Esophagus muscularis mucosa (tissue), 4 donors: ENCODE measurements at places on chromosomes 1 and 21.

DNA sequence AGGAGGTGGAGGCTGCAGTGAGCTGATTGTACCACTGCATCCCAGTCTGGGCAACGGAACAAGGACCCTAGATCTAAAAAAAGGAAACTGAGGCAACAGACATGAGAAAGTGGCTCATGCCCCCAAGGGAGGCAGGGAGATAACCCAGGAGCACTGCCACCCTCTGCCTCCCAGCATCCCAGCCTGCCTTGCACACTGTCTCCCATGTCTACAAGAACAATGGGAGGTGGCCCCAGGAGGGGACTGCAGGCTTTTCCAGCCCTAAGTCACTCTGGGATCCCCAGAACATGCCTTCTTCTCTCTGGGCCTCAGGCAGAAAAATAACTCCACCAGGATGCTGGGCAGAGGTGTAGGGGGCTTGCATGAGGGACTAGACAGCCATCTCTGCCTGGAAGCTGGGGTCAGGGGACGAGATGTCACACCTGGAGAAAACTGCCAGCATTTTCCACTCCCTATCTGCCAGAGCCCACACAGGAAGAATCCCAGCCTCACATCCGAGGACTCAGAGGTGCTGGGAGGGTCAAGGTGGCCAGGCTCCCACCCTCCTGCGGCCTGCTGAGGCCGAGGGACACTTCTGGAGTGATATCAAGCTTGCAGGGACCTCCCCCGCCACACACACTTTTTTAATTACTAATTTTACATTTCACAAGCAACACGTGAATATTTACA is 21.4 kb downstream of the RUNX3 start:
- H3K4me1 ChIP-seq, result peaks cover under 1% of the 10 kb centered on the region
- no peak overlapping the region for H3K27ac ChIP-seq
- no peaks in the 10 kb centered on the region for H3K36me3 ChIP-seq
- no peaks in the 10 kb centered on the region for H3K27me3 ChIP-seq
- no peak for DNase-seq

- H3K4me3 ChIP-seq, result no peak overlapping the region
- no peaks in the 10 kb centered on the region for H3K27me3 ChIP-seq
- peak; percentile 93 for DNase-seq
- no peaks in the 10 kb centered on the region for H3K36me3 ChIP-seq
- H3K4me1 ChIP-seq, result peaks cover 42% of the 10 kb centered on the region
Observed at GRCh38 chr1:59422921-59423575, 126.2 kb downstream of the FGGY start.

DNA sequence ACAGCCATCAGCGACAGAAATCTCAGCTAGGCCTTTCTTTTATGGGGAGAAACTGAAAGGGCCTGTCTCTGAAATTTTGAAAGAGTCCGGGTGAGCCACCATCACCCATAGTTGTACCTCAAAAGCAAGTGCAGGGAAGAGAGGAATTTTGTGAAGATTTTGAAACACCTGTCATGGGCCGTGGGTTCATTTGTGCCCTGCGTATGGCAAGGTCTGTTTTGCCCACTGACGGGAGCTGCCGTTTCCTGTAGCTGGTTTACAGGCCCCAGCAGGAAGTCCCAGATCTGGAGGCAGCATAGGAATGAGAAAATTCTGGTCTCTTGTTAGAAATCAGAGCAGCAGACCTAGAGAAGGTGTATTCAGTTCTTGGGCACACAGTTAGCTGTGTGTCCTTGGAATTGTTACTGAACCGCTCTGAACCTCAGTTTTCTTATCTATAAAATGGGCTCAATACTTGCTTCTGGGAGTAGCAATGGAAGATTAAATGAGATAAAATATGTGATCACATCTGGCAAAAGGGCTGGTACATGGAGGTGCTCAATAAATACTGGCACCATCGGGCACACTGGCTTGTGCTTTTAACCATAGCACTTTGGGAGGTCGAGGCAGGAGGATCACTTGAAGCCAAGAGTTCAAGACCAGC is 52.5 kb downstream of the MAN1C1 start:
- H3K4me3 ChIP-seq, result no peak overlapping the region
- H3K36me3 ChIP-seq, result no peaks in the 10 kb centered on the region
- no peaks in the 10 kb centered on the region for H3K27me3 ChIP-seq
- DNase-seq, result no peak

DNA sequence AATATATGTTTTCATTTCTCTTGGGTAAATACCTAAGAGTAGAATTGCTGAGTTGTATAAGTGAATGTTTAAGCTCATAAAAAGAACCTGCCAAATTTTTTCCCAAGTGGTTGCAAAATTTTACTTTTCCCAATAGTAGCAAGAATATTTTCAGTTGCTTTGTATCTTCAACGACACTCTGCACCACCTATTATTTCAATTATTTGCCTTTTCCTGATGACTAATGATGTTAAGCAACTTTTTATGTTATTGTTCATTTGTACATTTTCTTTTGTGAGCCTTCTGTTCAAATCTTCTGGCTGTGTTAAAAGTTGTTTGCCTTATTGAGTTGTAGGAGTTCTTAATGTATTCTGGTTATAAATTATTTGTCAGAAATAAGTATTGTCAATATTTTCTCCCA is 299.1 kb upstream of the NRIP1 start:
- H3K4me3 ChIP-seq, result no peak overlapping the region
- no peaks in the 10 kb centered on the region for H3K27me3 ChIP-seq
- no peak for DNase-seq
- no peaks in the 10 kb centered on the region for H3K36me3 ChIP-seq
- H3K4me1 ChIP-seq, result no peaks in the 10 kb centered on the region

DNA sequence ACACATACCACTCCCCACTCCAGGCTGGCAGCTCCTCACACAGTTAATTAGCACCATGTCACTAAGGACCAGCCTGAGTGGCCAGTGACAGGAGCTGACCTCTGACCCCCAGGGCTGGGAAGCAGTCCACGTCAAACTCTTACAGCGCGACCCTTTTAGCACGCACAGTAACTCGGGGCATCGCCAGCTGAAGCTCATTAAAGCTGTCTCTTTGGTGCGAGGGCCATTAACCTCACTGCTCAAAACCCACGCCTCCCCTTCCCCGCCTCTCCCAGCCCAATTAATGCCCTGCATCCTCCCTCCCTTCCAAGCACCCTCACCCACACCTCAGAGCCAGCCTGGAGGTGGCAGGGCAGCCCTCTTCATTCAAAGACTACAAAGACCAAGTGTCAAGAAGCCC is 31.7 kb downstream of the DMAP1 start:
- H3K4me1 ChIP-seq, result peaks cover 18% of the 10 kb centered on the region
- H3K27me3 ChIP-seq, result no peaks in the 10 kb centered on the region
- peaks cover 4% of the 10 kb centered on the region for H3K36me3 ChIP-seq
- H3K4me3 ChIP-seq, result no peak overlapping the region
- H3K27ac ChIP-seq, result no peak overlapping the region

GRCh38 chr1:12404918-12405317 is 175.1 kb downstream of the VPS13D start:
- DNase-seq, result no peak
- H3K36me3 ChIP-seq, result peaks cover 54% of the 10 kb centered on the region
- no peaks in the 10 kb centered on the region for H3K27me3 ChIP-seq

- H3K4me1 ChIP-seq, result peaks cover 6% of the 10 kb centered on the region
- H3K36me3 ChIP-seq, result no peaks in the 10 kb centered on the region
- no peak overlapping the region for H3K4me3 ChIP-seq
- no peaks in the 10 kb centered on the region for H3K27me3 ChIP-seq
Observed at GRCh38 chr21:39726133-39726532, 18.9 kb upstream of the IGSF5 start.

DNA sequence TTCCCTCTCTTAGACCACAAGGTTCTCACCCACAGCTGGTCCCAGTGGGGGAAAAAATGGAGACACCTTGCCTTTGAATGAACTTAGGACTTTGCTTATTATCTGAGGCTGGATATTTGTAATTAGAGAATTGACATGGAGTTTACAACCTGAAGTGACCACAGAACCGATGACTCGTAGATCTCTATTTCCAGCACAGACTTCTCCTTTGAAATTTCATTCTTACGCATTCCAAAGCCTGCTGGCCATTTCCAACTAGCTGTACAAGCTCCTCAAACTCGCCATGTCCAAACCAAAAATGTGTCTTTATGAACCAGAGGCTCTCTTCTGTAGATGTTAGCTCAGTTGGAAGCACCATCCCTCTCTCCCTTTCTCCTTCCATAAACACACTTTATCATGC is 12.0 kb downstream of the RAB7B start:
- no peaks in the 10 kb centered on the region for H3K27me3 ChIP-seq
- peaks cover 25% of the 10 kb centered on the region for H3K4me1 ChIP-seq
- H3K27ac ChIP-seq, result no peak overlapping the region
- no peak overlapping the region for H3K4me3 ChIP-seq

DNA sequence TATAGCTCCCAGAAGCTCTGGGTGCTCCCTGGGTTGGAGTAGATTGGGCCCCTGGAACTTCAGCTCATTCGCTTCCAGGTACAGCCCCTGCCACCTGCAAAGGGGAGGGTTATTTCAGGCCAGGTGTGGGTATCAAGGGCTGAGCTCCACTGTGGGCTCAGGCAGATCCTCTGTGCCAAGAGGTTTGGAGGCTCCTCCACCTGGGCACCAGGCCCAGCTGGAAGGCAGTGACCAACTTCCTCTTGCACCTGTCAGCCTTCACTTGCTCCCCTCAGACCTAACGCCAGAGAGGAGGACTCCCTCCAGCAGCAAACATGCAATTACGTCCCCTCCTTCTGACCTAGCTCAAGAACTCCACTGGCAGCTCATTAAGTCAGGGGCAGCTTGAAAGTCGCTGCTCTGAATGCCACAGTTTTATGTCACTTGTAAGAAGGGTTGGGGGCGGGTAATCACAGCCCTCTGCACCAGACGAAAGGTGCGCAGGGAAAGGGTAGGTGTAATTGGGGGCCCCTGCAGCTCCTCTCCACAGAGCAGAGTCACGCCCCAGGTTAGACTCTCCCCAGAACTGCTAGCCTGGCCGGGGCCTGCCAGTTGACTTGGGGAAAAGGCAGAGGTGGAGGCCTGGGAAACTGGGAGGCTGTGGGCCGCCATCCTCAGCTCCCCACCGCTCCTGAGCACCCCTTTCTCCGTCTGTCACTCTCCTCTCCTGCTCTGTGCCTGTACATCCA is 125.0 kb upstream of the TMPRSS2 start:
- no peak overlapping the region for H3K4me3 ChIP-seq
- no peaks in the 10 kb centered on the region for H3K27me3 ChIP-seq
- no peak for DNase-seq
- H3K27ac ChIP-seq, result no peak overlapping the region
- no peaks in the 10 kb centered on the region for H3K36me3 ChIP-seq
- peaks cover 6% of the 10 kb centered on the region for H3K4me1 ChIP-seq

- no peaks in the 10 kb centered on the region for H3K36me3 ChIP-seq
- DNase-seq, result no peak
- H3K4me3 ChIP-seq, result no peak overlapping the region
- H3K27ac ChIP-seq, result no peak overlapping the region
- H3K4me1 ChIP-seq, result peaks cover 95% of the 10 kb centered on the region
Observed at GRCh38 chr1:91814448-91814847, 71.5 kb downstream of the TGFBR3 start.

DNA sequence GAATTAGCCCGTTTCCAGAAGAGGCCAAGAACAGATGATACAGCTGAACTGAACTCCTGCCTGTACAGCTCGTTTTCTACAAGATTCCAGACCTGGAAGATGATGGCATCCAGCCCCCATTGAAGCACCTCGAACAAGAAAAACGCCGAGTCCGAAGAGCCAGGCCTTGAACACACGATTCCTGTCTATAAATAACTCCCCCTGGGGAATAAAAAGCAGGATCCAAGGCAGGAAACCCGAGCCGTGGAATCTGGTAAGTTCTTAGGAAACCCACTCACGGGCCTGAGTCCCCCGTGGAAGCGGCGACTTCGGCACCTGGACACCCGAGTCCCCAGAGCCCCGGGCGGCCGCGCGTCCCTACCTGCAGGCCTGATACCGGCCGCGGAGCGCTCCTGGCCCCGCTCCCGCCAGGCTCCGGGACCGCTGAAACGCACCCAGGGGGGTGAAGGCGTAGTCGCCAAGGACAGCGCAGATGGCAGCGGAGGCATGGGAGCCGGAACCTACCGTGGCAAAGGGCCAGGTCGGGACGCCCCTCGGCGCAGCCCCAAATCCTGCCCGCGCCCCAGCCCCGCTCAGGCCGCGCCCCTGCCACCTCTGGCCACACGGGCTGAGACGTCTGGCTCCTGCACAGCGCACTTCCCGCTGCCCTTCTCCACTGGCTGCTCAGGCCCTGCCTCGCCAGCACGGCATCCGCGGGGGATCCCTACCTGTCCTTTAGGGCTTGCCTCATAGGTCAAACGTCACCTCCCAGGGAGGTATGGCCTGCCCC is 14.0 kb upstream of the HLCS start:
- no peak for DNase-seq
- H3K4me3 ChIP-seq, result peak overlapping the region; percentile 58
- no peaks in the 10 kb centered on the region for H3K36me3 ChIP-seq
- H3K27ac ChIP-seq, result peak overlapping the region; percentile 50

DNA sequence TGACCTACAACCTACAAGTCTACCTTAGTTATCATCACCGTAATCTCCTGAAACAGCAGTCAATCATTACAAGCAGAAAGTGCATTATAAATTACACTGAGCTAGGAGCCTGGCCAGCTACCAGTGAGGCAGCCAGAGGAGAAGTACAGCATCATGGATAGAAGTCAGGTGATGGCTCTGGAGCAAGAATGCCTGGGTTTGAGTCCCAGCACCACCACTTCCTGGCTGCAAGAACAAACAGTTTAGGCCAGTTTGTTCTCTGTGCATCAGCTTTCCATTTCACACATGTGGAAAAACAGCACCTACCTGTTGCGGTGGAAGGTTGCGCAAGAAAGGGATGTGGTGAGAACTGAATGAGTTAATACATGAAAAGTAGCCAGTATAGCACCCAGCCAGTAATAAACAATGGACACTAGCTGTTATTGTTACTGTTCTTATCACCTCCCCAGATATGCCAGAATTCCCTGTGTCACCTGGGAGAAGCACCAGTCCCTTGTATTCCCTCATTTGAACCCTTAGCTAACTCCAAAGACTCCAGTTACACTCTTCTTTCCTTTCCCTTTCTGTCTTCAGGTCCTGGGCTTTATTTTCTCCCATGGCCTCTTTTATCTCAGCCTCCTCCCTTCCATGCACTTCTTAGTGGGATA is 9.0 kb downstream of the CREG1 start:
- H3K4me1 ChIP-seq, result peaks cover 18% of the 10 kb centered on the region
- H3K27me3 ChIP-seq, result no peaks in the 10 kb centered on the region
- no peak for DNase-seq
- no peak overlapping the region for H3K27ac ChIP-seq
- no peak overlapping the region for H3K4me3 ChIP-seq
